ENCODE measurements at places on chromosomes 4 and X.

GRCh38 chrX:14344172-14344940 is 185.0 kb upstream of the GLRA2 start:
- no peak for DNase-seq

- DNase-seq: no peak
Observed at GRCh38 chr4:23932186-23932585, 42.3 kb upstream of the PPARGC1A start.

DNA sequence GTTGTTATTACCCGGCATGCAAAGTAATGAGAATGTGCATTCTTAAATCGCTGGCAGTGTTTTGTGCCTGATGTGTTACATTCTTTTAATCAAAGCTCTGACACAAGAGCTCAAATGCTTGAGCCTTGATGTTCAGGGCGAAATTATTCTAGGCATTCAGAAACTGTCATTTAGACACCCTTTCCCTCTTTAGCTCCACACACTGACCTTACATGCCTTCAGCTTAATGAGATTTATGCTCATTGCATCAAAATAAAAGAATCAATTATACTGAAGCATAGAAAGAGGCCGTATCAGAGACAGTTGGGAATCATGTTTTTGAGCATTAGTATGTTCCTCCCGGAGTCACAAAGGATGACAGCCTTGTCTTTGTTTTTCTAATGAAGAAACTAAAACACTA is 56.7 kb downstream of the FAM114A1 start:
- no peak for DNase-seq

GRCh38 chr4:569958-570667 is 6.0 kb downstream of the TMEM271 start:
- no peak for DNase-seq

- no peak for DNase-seq
Observed at GRCh38 chrX:21493226-21493830, 119.1 kb downstream of the CNKSR2 start.

DNA sequence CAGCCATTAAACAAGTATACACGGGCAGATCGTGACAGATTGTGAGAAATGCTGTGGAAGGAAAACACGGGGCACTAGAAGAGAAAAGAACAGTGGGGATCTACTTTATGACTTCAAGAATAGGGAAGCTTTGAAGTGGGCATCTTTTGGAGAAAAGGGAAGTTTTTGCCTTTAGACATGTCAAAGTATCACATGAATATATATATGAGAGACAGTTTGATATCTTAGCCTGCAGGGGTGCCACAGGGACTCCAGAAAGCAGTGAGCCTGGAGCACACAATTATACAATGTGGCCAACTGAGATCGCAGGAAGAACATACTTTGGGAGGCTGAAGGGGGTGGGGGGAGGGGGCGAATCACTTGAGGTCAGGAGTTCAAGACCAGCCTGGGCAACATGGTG is 35.7 kb downstream of the RELL1 start:
- DNase-seq: no peak

- DNase-seq: no peak
Observed at GRCh38 chr4:121143131-121143530, 21.0 kb downstream of the TNIP3 start.

DNA sequence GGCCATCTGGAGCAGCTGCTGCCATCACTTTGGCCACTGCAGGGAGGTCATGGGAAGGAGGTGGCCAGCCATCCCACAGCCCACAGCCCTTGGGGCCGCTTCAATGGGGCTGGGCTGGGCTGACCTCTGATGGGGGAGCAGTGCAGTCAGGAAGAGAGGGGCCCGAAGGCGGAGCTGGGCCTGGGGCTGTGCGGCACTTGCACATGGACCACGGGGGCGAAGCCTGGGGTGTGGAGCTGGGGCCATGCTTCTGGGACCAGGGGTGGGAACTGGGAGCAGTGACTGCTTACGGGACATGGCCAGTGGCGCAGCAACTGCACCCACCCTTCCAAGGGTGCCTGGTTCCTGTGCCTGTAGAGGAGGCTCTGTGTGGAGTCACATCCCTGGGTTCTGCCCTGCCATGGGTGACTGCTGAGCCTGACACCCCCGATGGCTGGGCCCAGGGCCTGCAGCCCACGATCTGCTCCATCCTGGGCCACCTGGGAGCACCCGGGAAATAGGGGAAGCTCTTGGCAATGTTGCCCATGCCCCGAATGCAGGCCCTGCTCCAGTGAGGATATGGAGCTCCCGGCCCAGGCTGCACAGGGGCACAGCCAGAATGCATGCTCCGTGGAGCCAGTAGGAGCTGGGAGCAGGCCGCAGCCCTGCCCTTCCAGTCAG is 22.4 kb upstream of the SULT1B1 start:
- no peak for DNase-seq

- DNase-seq: no peak
Observed at GRCh38 chr4:104905546-104905945, 241.1 kb upstream of the TET2 start.
